Activated CD4-positive, alpha-beta T cell treated with anti-CD3 and anti-CD28 coated beads, Interleukin-2, amount 50 U/mL, for 24 hours (primary cell): ENCODE measurements at places on chromosomes 2 and 18.

- no peak for DNase-seq
These were observed 84.5 kb upstream of the TAF1B start for GRCh38 chr2:9758741-9759140.

- DNase-seq = peak; percentile 38
These were observed 21.0 kb upstream of the PTMA start for GRCh38 chr2:231687133-231687852.

GRCh38 chr2:46198164-46198883 lies 98.9 kb upstream of the EPAS1 start:
- no peak for DNase-seq

GRCh38 chr2:40037303-40037702 lies 258.2 kb upstream of the THUMPD2 start:
- no peak for DNase-seq
